ENCODE measurements at places on chromosomes 4 and X.

GRCh38 chr4:15651676-15652075 is 3.5 kb downstream of the FBXL5 start:
- DNase-seq: peak; percentile 14

DNA sequence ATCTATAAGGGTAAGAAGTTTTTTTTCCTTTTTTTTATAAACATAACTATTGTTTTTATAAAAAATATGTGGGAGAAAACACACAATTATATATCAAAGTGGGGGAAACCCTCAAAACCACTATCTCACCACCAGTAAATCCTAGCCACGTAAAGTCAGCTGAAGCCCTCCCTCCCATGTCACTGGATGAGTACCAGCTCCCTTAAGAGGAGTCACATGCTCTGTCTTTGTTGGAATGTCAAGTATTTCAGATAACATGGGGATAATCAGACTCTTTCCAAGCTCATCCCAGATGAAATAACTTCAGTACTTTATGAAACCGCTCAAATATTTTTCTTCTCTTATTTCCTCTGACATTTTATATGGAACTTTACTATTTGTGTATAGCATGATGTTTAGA is 2.4 kb downstream of the MYOZ2 start:
- DNase-seq: no peak

DNA sequence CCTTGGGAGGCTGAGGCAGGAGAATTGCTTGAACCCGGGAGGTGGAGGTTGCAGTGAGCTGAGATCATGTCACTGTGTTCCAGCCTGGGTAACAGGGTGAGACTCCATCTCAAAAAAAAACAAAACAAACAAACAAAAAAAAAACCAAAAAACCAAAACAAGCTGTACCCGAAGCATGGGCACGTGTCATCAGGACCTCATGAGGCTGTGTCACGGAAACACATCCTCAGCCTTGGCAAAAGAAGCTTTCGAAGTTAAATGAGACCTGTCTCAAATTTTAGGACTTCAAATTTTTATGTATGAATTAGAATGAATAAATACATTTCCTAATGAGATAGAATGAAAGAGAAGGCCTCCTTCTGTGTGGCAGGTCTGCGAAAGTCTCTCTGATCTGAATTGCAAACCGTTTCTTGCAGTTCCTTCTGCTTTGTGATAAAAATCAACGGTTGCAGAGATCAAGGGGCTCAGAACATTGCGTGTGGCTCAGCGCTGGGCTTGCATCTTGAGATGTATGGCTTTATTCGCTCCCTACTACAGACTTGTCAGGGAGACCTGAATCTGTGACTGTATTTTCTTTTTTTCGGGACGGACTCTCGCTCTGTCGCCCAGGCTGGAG is 19.5 kb upstream of the CRLF2 start:
- DNase-seq: peak; percentile 30

- DNase-seq: no peak
These were observed 121.3 kb downstream of the PPARGC1A start for GRCh38 chr4:23768541-23768940.

- peak; percentile 19 for DNase-seq
These were observed 49.4 kb downstream of the RPS6KA3 start for GRCh38 chrX:20217271-20217670.

- no peak for DNase-seq
These were observed at the start of gene RASSF6 for GRCh38 chr4:73620115-73620792. Gene RASSF6, minus strand, starts transcription at chr4:73620436. Its CDS starts 8,641 bp downstream, at chr4:73611795.

DNA sequence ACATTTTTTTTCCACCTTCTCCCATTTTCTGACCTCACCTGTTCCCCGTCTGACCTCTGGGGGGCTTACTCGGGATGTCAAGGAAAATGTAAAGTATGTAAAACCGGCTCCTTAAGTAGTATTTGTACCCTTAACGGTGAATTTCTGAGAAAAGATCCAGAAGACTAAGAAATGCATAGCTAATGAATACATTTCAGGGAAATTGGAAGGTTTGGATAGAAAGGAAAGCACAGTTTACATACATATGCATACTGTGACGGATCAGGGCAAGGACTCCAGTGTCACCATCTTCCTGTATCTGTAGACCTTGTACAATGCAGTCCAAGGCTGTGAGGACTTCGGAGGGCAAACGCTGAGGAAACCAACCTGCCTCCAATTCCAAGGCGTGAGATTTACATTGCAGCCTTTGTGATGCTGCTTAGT is 2185.9 kb upstream of the TENM3 start:
- no peak for DNase-seq

All from CD4-positive, alpha-beta memory T cell (primary cell).